ENCODE measurements at places on chromosomes 6 and 20.

- DNase-seq = no peak
Measured at GRCh38 chr20:35588397-35588796, 27.2 kb upstream of the SPAG4 start.

GRCh38 chr6:101722991-101723579 is 329.6 kb downstream of the GRIK2 start:
- DNase-seq = no peak

DNA sequence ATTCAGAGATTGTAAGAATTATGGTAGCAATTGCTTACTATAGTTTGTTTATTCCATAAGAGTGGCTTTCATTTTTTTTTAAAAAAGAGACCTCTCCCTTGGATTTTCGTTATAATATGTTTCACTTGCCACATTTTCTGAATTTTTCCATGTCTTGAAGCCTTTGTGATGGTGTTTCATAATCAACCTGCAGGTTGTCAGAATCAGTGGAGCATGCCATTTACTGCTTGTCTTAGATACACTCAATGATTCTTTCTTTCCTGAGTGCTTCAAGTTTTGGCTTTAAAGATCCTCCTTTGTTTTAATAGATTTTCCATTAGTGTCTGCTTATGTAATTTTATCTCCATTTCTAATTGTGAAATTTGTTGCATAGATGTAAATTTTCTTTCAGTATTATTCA is 31.2 kb downstream of the KCNQ5 start:
- no peak for DNase-seq

DNA sequence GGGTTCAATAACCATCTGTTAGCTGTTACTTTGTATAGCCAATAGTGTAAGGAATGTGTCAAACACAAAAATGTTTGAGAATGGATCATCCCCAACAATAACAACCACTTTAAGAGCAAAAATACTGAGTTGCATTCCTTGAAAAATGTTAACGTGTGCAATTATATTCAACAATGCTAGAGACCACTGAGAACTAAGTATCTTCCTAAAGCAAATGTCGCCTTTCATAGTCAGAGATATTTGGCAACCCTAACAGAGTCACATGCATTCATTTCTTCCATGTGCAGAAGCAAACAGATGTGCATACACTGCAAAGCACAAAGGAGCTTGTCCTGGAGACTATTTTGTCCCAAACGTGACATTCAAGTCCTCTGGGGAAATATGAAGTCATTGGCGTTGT is 448.6 kb downstream of the GJA1 start:
- no peak for DNase-seq

GRCh38 chr6:85044361-85044760 is 280.0 kb upstream of the TBX18 start:
- no peak for DNase-seq

DNA sequence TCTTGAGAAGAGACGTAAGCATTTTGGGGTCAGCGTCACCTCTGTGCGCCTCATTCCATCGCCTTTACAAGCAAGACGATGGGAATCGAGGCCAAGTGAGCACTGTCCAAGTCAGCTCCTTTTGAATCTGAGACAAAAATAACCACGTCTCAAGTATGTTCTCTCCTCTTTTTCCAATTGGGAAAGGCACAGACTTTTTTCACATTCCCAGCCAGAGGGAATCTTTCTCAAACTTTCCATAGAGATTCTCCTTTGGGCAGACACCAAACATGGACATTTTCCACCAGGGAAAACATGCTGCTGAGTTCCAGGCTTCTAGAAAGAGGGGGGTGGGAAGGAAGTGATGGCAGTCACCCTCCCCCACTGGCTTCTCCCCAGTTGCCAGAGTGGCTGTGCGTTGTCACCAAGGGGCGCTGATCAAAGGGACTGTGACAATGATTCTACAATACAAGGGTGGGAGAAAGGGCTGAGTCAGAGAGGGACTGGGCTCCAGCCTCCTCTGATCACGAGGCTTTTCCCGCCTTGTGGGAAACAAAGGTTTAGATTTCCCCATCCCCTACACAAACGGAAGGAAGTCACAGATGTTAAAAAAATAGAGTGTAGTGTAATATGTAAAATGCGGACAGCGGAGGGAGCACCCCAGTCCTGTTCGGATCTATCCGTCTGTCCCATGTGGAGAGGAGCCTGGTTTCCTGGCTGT is 281.9 kb upstream of the RNF24 start:
- no peak for DNase-seq

DNA sequence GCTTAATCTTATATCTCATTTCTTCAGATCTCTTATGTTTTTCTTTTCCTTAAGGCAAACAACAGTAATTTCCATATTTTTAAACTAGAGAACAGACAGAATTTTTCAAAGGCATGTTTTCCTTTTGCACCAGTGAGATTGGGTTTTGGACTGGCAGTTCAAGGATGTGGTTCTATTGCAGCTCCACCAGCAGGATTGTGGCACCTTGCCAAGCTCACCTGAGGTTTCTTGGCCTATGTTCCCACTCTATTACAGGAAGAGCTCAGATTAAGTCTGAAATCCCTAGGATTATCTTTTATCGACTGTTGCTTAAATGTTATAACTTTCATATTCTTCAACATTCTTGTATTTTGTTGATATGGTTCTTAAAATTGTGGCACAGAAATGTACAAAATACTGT is 218.9 kb downstream of the PLCB4 start:
- no peak for DNase-seq

- no peak for DNase-seq
Measured at GRCh38 chr6:71345476-71346333, 57.1 kb downstream of the OGFRL1 start.

GRCh38 chr20:48632017-48632824 is 195.6 kb downstream of the PREX1 start:
- no peak for DNase-seq

Data from NCI-H2107 (cell line).